Amygdala (tissue), 56 donors: ENCODE measurements at places on chromosomes 13 and 19.
A peak's percentile ranks its signal among the peaks of the same experiment; 100 is the strongest.

GRCh38 chr13:110197026-110197425, 109.9 kb downstream of the COL4A1 start:
- no peak for DNase-seq

GRCh38 chr13:109900741-109901140, 114.4 kb upstream of the IRS2 start:
- no peak for DNase-seq

GRCh38 chr13:28685892-28686291, 27.0 kb downstream of the POMP start:
- no peak for DNase-seq

DNA sequence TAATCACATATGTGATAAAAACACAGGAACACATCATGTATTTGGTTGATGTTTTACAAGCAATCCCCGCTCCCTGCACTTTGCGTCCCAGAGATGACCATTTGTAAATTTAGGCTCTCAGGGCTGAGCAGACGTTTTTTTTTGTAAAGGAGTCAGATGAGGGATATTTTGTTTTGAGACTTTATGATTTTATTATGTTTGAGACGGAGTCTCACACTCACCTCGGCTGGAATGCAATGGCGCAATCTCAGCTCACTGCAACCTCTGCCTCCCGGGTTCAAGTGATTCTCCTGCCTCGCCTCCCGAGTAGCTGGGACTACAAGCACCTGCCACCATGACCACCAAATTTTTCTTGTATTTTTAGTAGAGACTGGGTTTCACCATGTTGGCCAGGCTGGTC, 1.4 kb downstream of the TLE6 start:
- no peak for DNase-seq

GRCh38 chr19:29588095-29588494, 18.0 kb upstream of the POP4 start:
- no peak for DNase-seq

- no peak for DNase-seq
Measured at GRCh38 chr19:54253331-54254194, 3.5 kb downstream of the LILRB5 start.

- no peak for DNase-seq
Measured at GRCh38 chr13:72221276-72221962, 354.4 kb upstream of the DACH1 start.

- no peak for DNase-seq
Measured at GRCh38 chr19:14407605-14408484, 11.3 kb downstream of the DDX39A start.

- no peak for DNase-seq
Measured at GRCh38 chr13:46210362-46211083, 1.2 kb upstream of the LRRC63 start.

- DNase-seq: no peak
Measured at GRCh38 chr19:42166316-42166715, 34.1 kb upstream of the POU2F2 start.

DNA sequence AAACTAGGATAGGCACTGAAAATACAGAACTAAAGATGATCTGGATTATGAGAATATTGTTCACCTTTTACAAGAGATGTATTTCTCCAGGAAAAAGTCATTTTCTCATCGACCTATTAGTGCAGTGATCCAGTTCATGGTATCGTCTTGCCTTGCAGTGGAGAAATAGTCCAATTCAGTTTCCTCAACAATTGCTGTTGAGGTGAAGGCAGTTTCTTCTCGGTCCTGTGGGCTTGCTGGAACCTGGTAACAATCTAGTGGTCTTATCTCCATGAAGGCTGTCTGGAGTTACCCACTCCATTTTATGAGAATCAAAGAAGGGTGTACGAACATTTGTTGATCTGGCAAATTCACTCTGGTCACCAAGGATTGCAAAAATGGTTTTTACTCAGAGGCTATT, 266.8 kb downstream of the LHFPL6 start:
- DNase-seq: no peak

- DNase-seq: no peak
Measured at GRCh38 chr13:53368948-53369347, 340.3 kb downstream of the OLFM4 start.

- DNase-seq: no peak
Measured at GRCh38 chr13:95222733-95223018, 78.6 kb downstream of the ABCC4 start.

DNA sequence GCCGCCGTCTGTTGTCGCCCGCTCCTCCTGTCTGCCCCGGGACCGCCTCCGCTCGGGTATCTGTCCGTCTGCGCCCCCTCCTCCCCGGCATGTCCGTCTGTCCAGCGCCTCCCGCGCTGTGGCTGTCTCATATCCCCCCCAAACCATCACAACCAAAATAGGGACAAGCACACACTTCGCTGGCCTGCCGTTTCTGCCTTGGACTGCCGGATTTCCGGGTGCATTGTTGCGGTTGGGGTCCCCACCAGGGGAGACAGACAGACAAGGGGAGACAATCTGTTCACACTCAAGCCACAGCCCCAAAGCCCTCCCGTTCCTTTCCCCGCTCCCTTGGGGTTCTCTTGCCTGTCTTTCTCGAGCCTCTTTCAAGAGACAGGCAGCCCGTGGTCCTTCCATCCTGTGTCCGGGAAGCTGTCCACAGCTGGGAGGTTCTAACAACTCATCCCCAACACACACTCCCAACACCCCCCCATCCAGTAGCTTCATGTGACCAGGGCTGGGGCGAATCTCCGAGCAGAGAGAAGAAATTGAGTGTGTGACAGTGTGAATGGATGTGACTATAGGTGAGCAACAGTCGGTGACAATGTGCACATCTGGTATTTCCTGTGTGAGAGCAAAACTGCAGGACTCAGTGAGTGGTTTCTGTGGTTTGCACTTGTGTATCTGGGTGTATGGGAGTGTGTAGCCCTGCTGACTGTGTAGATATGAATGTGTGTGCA, 16.5 kb upstream of the FOSB start:
- peak; percentile 39 for DNase-seq

DNA sequence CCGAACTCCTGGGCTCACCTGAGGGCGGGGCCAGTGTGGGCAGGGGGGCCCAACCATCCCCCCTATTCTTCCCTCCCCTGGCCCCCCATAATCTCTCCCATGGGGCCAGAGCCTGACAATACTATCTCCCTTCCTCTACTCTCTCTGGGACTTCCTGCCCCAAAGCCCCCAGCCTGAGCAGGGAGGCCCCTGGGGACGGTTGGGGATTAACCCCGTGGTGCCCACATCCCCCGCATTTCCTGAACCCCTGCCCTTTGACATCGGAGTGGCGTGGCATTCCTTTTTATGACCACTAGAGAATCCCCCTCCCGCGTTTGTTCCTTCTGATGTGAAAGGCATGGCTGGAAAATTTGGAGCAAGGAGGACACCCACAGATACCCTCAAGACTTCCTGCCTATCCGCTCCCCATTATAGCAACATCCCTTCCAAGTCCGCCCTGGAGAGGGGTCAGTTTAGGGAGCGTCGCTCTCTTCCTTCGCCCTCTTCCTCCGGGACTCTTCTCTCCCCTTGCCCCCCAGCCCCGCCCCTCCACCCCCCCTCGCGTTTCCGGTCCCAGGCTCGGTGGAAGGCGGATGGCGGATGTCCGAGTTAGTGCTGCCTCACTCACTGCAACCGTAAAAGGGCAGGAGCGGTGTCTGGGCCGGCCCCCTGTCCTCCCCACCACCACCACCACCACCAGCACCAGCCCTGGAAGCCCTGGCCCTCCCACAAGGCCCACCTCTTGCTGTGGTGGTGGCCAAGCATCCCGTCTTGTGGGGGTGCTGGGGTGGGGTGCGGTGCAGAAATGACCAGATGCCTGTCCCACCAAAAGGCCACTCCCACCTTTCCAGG, 1.8 kb downstream of the VASP start:
- DNase-seq: no peak

GRCh38 chr13:109665781-109666249, 120.6 kb downstream of the IRS2 start:
- DNase-seq: no peak

DNA sequence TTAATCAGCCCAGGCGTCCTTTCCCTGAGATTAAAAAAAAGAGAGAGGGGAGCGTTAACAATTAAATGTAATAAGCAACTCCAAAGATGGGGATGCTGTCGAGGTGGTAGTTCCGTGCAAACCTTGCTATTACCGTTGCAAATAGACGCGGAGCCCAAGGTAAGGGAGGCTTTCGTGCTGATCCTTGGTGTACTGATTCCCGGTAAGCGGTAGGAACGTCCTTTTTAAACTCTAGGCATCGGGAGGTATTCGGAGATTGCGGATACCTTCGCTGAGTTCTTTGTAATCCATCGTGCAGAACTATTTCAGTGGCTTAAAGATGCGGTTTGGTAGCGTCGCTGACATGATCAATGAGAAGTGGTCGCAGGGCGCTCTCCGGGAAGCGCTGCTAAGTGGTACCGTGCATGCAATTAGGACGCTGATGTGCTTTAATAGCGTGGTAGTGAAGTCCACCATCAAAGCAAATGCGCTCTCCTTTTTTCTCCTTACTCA, 3.1 kb downstream of the SLITRK5 start:
- no peak for DNase-seq

DNA sequence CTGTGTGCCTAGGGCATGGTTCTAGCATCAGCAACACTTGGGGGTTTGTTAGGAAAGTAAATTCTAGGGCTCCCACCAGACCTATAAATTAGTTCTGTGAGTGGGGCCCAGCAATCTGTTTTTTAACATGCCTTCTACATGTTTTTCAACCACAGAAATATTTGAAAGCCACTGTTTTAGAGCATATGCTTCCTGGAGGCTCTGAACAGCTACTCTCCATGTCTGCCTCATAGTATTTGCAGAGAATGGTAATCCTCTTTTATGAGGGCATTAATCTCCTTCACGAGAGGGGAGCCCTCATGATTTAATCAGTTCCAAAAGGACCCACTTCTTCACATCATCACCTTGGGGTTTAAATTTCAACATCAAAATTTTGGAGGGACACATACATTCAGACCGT, 6.0 kb downstream of the SPATA13 start:
- DNase-seq: no peak

DNA sequence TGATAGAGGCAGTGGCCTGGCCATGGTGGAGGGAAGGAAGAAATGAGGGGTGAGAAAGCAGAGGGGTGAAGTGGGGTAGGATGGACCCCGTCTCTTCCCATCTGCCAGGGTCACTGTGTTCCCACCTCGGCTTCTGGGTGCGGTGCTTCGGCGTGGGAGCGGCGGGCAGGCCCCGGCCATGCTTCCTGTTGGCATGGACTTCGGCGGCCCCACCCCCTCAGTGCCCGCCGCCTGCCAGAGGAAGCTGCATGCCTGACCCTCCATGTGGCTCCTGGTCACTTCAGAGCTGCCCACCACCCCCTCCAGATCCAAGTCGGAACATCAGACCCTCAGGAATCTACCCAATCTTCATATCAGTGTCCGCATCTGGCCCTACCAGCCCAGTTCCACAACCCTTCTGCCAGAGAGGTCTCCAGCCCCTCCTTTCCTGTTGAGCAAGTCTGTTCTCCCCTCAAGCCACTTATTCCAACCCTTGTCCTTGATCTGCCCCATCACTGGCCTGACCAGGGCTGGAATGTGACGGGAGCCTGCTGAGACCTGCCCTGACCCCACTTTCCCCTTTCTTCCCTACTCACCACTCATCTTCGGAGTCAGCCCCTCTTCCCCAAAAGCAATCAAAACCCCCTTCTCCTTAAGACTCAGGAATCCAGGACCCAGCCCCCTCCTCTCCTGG, 1.5 kb downstream of the KCNN4 start:
- DNase-seq: no peak

GRCh38 chr19:35204799-35205732, 23.5 kb downstream of the FAM187B start:
- no peak for DNase-seq

DNA sequence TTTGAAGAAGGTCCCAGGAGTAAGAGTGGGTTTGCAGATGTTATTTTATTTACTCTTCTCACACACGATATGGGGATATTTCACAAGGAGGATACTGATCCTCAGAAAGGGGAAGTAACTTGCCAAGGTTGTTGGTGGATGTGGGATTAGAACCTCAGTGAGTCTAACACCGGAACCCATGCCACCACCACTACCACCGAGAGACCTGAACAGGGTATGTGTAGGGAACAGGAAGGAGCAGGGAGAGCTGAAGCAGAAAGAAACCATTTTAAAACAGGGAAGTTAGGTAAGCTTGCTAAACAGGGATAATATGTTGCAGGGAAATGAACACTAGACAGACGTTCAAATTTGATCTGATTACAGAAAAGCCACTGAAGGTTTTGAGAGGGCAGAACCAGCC, 11.6 kb upstream of the CEACAM3 start:
- no peak for DNase-seq

- peak; percentile 39 for DNase-seq
Measured at GRCh38 chr13:112690283-112690929, 568 bp downstream of the ATP11A start.

GRCh38 chr13:40143106-40143505, 487.6 kb downstream of the COG6 start:
- no peak for DNase-seq

- DNase-seq: no peak
Measured at GRCh38 chr19:9793071-9793591, 24.6 kb upstream of the ZNF846 start.

DNA sequence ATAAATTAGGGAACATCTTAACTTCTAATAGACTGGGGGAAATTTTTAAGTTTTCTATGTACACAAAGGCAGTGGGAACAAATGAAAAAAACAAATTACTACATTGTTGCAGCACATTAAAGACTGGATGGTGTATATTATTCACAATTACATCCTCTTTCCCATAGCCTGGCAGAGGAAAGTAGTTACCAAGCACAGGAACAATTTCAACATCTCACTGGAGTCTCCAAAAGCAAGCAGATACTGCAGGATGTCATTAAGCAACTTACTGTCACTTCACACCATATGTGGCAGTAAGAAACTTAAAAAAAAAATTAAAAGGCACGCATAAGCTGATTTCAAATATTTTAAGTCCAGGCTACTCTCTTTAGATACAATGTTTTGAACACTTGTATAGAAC, 6.4 kb upstream of the EFNB2 start:
- DNase-seq: no peak

DNA sequence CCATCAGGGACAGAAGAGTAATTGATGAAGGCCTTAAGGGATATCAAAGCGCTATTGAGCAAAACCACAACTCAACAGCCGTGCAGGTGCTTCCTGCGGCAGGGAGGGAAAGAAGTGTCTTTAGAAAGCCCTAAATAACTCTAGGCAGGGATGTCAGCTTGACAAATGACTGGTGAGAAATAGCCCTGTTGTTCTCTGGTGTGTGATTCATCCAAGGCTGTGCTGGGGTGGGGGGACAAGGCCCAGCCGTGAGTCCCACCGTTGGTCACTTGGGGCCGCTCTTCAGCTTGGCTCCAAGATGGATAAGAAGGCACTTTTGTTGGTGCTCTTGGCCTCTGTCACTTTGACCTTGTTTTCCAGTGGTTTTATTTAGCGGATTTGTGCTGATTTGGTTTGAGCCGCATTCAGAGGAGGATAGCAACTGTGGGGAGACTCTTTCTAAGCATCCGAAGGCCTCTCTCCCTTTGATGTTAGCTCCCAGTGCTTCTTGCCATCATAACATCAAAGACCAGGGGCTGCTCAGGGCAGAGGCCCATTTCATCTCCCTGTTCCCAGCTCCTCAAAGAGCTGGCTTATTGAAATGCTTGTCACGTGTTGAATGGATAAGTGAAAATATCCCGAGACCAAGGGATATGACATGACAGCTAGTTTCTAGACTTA, 130.3 kb upstream of the SERP2 start:
- peak; percentile 61 for DNase-seq

GRCh38 chr13:98252931-98253470, 75.9 kb upstream of the RNF113B start:
- no peak for DNase-seq
